ENCODE measurements at places on chromosomes 5 and 9. TPM values are rescaled to one million over a fixed set of nuclear protein-coding genes. Genes with fewer than 3 reads are reported as not detected.

Gene DBH
- polyA plus RNA-seq: 0.77 TPM

Gene CDKN2AIPNL
- polyA plus RNA-seq: 20.3 TPM

Gene TSSK1B
- not detected for polyA plus RNA-seq

Gene PCDHGB3
- polyA plus RNA-seq: 2.4 TPM

Gene TUBB4B
- 335 TPM for polyA plus RNA-seq

Gene NNT
- 143 TPM for polyA plus RNA-seq

Gene GLRA1
- not detected for polyA plus RNA-seq

Gene LRRC14B
- polyA plus RNA-seq: not detected

Gene SAPCD2
- 8.3 TPM for polyA plus RNA-seq

Gene PTGS1
- polyA plus RNA-seq: 6.7 TPM

Gene TOR4A
- 3.0 TPM for polyA plus RNA-seq

Gene SLC36A2
- polyA plus RNA-seq: 0.20 TPM

Gene IFNK
- polyA plus RNA-seq: not detected

Gene RECK
- 35.4 TPM for polyA plus RNA-seq

Gene RNF183
- 6.4 TPM for polyA plus RNA-seq

Gene LCNL1
- polyA plus RNA-seq: 0.13 TPM

Gene PDZD2
- polyA plus RNA-seq: 19.2 TPM

Gene PCDHGA5
- polyA plus RNA-seq: 6.1 TPM

GRCh38 chr9:99134893-99135341, 30.0 kb downstream of the TGFBR1 start:
- no peak for DNase-seq

GRCh38 chr9:77857513-77858259, 173.9 kb downstream of the GNAQ start:
- DNase-seq: no peak

- no peak for DNase-seq
These were observed 79.0 kb downstream of the AK8 start for GRCh38 chr9:132798817-132799790.

- no peak for DNase-seq
These were observed 44.8 kb downstream of the APTX start for GRCh38 chr9:32956606-32957005.

- DNase-seq: no peak
These were observed 2.0 kb downstream of the PROB1 start for GRCh38 chr5:139392678-139393496.

DNA sequence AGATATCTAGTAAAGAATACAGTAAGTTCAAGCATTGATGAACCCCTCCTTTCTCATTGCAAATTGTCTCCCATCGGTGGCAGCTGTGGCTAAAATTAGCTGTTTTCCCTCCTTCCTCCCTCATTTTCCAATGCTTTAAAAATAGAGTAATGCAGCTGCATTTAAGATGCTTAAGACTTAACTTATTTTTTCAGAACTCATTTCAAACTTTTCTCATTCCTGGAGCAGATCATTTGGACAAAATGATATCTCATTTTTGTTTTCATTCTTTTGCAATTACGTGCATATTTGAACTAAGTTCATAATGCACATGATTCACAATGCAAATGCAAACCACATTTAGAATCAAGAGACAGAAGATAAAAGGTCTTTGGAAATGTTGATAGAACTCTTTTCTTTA, 14.6 kb downstream of the HSPB3 start:
- no peak for DNase-seq

GRCh38 chr9:3508521-3509291, 17.1 kb downstream of the RFX3 start:
- no peak for DNase-seq

GRCh38 chr5:38830521-38831051, 15.2 kb upstream of the OSMR start:
- no peak for DNase-seq

DNA sequence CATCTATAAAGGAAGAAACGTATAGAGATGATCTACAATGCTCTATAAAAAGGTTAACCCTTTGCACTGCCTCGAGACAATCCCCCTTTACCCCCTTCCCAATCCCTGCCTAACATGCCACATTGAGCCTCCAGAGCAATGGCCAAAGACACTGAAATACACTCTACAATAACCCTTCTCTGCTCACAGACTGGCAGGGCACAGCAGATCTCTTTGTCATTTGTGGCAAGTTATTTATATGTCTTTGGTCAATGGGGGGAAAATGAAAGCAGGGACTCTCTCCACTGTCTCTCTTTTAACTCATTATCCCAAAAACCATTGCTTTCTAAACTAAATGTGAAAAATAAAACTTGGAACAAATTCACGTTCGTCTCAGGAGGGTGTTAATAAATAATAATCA, 51.7 kb downstream of the PTCH1 start:
- DNase-seq: no peak

DNA sequence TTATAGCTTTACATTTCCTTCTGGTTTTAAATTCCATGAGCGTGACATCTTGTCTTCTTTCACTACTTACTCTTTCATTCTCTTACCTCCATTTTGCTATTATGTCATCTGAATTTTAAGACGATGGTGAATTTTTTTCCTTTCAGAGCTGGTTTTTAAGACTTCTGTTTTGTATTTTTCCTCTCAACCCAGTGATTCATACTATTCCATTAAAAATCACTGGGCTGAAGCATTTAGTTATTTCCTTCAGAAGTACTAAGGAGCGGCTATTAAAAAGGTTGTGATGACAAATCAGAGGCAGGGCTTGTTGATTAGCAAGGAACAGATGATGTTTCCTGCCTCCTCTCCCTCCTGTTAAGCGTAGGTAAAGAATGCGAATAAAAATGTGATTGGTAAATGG, 16.5 kb downstream of the AGXT2 start:
- no peak for DNase-seq

DNA sequence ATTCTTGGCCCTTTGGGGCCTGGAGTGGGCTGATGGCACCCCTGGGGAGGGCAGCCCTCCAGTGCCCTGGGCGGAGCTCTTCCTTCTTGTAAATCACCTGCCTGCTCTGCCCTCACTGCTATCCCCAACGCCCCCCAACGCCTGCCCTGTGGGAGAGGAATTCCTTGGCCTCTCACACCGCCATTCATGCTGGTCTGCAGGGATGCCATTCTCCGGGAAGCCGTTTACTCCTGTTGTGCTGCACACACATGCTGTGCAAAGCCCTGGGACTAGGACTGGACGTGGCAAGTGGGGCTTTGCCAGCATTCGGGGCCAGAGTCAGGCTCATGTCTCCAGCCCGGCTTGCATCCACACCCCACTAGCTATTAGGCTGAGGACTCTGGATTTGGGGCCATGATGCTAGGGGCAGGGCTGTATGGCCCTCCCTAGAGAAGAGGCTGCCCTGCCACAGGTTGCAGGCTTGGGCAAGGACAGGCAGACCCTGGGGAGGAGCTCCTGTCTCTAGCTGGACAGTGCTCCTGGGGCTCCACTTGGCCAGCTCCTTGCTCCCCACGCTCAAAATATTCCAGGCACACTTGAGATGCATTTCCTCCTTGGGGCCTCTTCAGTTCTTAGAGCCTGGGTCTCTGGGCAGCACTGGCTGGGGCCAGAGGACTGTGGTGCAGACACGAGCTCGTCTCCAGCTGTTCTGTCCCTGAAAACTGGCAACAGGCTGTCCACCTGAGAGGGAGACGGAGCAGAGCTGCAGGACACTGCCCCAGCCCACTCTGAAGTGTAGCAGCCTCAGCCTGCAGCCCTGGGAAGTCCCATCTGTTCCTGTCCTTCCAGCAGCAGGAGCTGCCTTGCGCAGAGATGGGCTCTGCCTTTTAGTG, 226.9 kb downstream of the CACNA1B start:
- DNase-seq: no peak

DNA sequence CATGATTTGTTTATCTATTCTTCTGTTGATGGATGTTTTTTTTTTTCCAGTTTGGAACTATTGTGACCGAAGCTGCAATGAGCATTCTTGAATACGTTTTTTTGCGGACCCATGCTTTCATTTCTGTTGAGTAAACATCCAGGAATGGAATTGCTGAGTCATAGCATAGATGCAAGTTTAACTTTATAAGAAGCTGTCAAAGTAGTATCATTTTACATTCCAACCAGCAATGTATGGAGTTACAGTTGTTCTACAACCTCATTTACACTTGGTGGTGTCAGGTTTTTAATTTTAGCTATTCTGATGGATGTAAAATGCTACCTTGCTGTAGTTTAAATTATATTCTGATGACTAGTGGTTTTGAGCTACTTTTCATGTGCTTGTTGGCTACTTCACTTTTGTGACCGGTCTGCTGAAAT, 49.0 kb downstream of the NPR3 start:
- no peak for DNase-seq

DNA sequence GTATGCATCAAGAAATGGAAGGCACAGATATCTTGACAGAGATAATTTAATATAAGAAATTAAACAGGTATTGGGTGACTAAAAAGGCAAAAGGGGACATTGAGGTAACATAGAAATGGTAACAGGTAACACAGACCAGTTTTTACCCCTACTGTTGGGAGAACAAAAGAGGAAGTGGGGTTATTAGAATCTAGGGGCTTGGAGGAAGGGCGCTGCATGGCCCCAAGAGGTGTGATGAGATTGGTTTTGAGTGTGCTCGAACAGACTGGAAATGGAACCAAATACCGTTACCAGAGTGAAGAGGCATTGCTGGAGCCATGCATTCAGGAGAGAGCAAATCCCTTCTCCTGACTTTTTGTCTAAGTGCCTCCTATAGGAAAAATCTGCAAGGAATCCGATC, 193.9 kb downstream of the ALDH1A1 start:
- DNase-seq: no peak

GRCh38 chr9:129752900-129753729, at the start of gene PTGES:
Gene PTGES, minus strand, starts transcription at chr9:129753042. Its CDS starts 30 bp downstream, at chr9:129753012.
- no peak for DNase-seq

DNA sequence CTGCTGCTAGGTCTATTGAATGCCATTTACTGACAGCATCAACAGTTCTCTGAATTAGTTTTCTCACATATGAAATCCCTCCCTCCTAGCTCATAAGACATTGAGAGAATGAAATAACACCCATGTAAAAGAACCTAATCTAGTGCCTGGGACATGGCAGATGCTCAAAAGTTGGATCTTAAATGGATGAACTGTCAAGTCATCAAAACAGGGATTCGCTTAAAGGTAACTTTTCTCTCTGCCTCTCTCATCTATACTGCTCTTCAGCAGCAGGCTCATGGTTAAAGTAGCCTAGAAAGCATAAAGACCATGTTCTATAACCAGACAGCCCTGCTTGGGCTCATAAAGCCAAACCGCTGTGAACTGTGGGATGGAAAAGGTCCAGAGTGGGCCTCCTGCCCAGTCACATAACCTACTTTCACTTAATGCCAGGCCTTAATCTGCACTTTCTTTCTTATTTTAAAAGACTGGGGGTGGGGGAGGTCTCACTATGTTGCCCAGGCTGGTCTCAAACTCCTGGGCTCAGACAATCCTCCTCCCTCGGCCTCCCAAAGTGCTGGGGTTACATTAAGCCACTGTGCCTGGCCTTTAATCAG, 3.7 kb downstream of the TMEM245 start:
- DNase-seq: no peak

GRCh38 chr5:516338-516925, 7.8 kb downstream of the SLC9A3 start:
- no peak for DNase-seq

GRCh38 chr5:53777864-53778618, 217.6 kb downstream of the NDUFS4 start:
- no peak for DNase-seq

Measured in left renal pelvis (tissue), 4 donors.